Non-pigmented ciliary epithelial cell (primary cell): ENCODE measurements at places on chromosomes 4 and X.

DNA sequence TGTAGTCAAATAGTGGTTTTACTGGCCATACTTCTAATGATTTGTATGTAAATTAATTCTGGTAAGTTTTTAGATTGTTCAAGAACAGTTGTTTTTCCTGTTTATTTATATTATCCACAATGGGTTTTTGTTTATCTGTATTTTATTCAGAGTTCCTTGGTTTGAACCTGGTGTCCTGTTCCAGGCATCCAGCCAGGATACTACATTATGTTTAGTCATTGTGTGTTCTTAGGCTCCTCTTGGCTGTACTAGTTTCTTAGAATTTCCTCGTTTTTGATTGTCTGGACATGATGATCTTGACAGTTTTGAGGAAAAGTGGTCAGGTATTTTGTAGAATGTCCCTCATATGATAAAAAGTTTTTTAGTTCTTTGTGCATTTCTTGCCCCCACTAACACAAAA, 7.8 kb downstream of the TIGD2 start:
- no peak for DNase-seq

GRCh38 chr4:10186228-10187214, 69.9 kb upstream of the WDR1 start:
- DNase-seq, result no peak

GRCh38 chr4:3331511-3332394, 38.9 kb downstream of the RGS12 start:
- no peak for DNase-seq

- no peak for DNase-seq
Measured at GRCh38 chr4:159512348-159512747, 409.5 kb downstream of the RAPGEF2 start.

DNA sequence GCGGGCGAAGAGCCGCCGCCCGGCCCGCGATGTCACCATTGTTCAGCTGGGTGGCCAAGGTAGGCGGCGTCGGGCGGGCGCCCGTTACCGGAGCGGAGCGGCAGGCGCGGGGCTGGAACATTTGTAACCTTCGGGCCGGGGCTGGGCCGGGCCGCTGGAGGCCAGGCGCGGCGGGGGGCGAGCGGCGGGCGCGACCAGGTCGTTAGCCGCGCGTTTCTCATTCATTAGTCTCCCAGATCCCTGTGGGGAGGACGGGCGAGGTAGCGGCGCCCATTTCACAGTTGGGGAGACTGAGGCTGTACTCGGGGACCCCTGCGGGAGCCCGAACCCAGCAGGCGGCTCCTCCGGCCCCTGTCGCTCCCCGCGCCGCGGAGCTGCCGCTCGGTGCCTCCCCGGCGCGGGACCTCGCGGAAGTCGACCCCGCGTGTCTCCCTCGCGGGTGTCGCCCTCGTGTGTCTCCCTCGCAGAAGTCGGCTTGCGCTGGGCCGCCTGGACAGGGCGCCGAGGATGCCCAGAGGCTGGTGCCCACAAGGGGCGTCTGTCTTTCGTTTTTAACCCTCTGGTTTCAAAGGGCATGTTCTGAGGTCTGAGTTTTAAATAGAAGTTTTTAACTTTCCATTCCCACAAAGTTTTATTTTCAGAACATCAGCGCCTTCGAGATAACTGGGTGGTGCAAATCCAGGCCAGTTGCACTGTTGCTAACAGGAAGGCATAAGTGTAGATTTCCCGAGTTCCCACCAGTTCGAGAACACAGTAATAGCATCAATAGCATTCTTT, 17.5 kb downstream of the PTTG2 start:
- no peak for DNase-seq

DNA sequence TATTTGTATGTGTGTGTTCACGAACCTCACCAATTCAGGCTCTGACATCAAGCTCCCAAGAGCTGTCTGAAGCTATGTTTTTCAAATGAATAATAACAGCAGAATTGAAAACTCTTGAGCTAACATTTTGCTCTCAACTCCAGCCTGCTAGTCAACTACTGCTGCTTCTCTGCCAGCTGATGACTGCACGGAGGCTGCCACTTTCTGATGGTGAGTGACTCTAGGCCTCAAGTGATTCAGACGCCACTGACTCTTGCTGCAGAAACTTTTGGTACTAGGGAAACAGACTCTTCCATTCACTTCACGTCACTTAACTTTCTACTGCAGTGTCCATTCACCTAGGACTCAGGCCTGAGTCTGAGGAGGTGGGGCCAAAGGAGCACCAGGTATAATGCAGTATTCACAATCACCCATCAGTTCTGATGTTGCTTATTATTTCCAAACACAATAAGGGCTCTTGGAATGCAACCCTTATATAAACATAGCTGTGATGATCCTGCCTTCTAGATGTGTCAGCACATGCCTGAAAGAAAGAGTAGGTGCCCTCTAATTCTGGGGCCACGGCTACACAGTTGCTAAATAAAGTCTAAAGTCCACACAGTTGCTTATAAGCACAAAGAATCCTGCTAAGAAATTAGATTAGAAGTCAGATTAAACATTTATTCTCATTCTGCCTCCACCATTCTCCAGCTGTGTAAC, 16.0 kb downstream of the PRDM8 start:
- no peak for DNase-seq

GRCh38 chrX:47596256-47596655, 14.0 kb downstream of the TIMP1 start:
- DNase-seq, result no peak

- DNase-seq, result no peak
Measured at GRCh38 chr4:130071746-130072145, 975.8 kb downstream of the C4orf33 start.

- DNase-seq, result peak; percentile 10
Measured at GRCh38 chrX:39984191-39984956, 113.4 kb downstream of the BCOR start.
